ENCODE measurements at places on chromosomes 6 and 20.

- no peak for DNase-seq
Measured at GRCh38 chr6:126643352-126643751, 303.4 kb downstream of the CENPW start.

DNA sequence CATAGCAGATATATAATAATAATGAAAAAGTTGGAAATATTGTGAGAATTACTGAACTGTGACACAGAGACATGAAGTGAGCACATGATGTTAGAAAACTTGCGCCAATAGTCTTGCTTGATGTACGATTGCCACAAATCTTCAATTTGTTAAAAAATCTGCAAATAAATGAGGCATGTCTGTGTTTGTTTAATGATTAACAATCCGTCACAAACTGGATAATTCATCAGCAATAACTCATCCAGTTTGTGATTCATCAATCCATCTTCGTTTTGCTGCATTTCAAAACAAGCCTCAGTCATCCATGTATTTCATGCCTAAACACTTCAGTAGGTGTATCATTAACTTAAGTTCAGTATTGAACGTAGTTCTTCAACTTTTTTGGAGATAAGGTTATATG lies 25.5 kb upstream of the SMIM26 start:
- no peak for DNase-seq

GRCh38 chr6:25874822-25875562 lies 949 bp upstream of the SLC17A3 start:
- DNase-seq: no peak

GRCh38 chr20:31485450-31486339 lies 10.6 kb downstream of the REM1 start:
- DNase-seq: peak; percentile 4

- DNase-seq: no peak
Measured at GRCh38 chr6:17269840-17270239, 11.3 kb upstream of the RBM24 start.

GRCh38 chr6:57138026-57138425 lies 34.1 kb upstream of the BAG2 start:
- DNase-seq: no peak

DNA sequence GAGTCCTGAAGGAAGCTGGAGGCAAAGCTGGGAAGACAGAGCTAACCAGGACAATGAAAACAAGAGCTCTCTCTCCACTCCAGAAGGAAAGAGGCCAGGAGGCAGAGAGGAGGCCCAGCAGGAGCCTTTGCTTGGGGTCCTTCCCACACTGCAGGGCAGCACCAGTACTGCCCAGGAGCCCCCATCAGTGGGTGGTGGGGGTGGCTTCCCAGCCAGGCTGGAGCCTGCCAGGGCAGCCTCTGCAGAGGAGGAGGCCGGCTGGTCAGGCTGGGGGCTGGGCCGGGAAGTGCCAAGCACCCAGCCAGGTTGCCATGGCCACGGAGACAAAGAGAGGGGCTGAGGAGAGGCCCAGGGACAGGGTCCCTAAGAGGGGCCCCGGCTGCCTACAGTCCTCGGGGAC lies 33.4 kb downstream of the PREX1 start:
- DNase-seq: peak; percentile 66

DNA sequence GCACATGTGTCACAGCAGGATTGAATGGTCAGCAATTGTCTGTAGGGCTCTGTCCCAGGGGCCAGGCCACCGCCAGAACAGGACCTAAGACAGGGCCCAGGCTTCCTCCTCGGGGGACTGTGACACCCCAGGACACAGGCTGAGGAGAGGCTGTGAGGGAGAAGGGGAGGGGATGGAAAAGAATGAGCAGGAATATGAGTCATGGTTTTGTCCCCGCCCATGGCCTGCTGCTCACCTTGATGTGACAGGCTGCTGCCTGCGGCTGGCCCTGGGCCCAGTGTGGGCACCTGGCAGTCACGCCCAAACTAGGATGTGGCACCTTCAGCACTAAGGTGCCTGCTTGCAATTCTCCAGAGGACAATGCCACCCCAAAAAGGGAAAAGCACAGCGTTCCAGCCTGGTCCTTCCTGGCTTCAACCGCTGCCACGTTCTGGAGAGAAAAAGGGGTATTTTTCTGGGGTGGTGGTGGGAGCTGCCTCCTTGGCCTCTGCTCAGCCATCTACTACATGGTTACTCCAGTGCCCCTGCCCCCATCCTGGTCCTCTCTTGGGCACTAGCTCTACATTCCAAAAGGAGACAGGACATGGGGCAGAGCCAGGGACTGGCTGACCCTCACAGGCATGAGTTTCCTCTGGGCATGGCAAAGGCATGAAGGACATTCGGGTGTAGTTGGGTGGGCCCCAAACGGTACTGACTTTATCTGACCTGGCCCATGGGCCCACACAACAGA lies 93.4 kb downstream of the SLC22A23 start:
- DNase-seq: no peak

GRCh38 chr6:20217324-20217855 lies 5.1 kb upstream of the MBOAT1 start:
- no peak for DNase-seq
